ENCODE measurements at places on chromosomes 13 and 19.

- no peak for DNase-seq
Observed at GRCh38 chr13:81987159-81987558, 1646.2 kb upstream of the SPRY2 start.

- DNase-seq = no peak
Observed at GRCh38 chr13:93624311-93624777, 397.7 kb downstream of the GPC6 start.

- no peak for DNase-seq
Observed at GRCh38 chr19:51572410-51572809, 1.3 kb downstream of the ZNF175 start.

GRCh38 chr19:22619932-22620331, 14.2 kb upstream of the ZNF492 start:
- DNase-seq = no peak

GRCh38 chr13:43307921-43308433, 284.6 kb downstream of the DNAJC15 start:
- DNase-seq = peak; percentile 63

DNA sequence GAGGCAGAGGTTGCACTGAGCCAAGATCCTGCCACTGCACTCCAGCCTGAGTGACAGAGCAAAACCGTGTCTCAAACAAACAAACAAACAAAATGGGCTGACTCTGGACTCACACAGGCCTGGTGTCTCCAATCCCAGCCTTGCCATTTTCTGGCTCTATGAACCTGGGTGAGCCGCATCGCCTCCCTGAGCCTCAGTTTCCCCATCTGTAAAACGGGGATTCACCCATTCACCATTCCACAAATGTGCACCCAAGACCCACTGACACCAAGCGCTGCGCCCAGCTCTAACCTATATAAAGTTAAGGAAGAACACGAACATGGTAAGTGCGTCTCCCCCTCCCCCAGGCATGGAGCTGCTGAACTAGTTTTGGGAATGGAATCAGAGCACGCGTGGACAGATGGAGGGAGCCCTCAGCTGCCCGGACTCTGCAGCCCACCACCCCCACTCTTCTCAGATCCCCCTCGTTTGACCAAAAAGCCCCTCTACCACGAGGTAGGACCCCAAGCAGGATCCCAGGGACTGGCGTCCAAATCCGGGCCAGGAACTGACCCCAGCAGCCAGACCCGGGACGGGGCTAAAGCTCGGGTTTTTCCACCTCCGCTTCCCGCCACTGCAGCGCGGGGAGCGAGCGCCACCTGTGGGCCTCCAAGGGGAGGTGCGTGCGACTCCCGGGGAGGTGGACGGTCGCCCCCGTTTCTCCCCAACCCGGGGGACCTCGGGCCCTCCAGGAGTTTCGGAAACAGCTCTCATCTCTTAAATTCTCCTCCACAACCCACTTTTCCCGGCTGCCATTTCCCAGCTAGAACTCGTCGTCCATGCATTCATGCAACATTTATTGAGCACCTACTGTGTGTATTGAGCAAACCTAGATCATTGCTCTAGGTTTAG, 33.0 kb upstream of the ADGRE5 start:
- no peak for DNase-seq

GRCh38 chr19:16566161-16566560, 6.1 kb downstream of the SLC35E1 start:
- DNase-seq = no peak
